ENCODE measurements at places on chromosomes 11 and 22.

GRCh38 chr11:97977726-97978125 lies 1043.0 kb upstream of the CNTN5 start:
- DNase-seq: no peak

DNA sequence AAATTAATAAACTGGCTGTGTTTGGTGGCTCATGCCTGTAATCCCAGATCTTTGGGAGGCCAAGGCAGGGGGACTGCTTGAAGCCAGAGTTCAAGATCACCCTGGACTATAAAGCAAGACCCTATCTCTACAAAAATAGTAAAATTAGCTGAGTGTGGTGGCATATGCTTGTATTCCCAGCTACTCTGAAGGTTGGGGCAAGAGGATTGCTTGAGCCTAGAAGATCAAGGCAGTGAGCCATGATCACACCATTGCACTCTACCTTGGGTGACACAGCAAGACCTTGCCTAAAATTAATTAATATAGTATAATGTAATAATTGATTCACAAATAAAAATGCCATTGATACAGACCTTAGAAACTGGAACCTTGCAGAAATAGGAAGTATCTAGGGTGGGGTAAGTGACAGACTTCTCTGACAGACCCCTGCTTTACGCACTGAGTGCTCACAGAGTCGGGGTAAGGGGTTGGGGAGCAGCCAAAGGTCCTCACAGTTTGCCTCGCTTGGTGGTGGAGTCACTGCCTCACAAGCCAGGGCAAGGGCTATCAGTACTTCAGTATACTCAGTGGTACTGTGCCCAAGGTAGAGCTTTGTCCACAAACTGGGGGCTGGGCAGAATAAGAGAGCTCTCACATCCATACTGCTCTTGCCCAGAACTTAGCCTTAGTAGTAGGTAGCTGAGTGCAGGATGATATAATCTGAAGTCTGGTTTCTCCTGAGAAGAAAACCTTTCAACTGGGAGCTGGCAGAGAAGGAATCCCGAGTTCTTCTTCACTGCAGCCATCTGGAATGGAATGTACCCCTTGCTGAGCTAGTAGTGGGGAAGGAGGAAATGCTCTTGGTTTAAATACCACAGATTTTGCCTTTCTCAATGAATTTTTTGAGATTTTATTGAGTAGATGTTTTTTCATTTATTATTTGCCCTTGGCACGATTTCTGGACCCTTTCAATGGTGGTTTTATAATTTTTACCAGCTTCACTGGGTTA lies 65.5 kb downstream of the EMSY start:
- DNase-seq: no peak

DNA sequence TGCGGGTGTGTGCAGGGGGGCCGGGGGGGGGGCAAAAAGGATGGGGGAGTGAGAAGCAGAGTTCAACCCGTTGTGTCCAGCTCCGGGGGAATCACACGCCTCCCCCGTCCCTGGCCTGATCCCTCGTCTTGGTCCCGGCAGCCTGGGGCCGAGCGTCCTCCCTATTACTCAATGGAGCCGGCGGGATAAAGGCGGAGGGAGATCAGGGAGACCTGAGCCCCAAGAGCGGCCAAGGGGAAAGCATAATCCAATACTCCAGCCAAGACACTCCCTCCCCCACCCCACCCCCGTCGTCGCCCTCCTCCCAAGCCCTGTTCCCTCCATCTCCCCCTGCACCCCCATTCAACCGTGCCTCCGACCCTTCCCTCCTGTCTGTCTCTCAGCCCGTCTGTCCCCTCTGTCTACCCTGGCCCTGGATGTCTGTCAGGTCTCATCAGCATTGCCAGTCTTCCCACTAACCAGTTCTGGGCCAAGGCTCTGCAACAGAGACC lies 2.6 kb downstream of the PHOX2A start:
- no peak for DNase-seq

DNA sequence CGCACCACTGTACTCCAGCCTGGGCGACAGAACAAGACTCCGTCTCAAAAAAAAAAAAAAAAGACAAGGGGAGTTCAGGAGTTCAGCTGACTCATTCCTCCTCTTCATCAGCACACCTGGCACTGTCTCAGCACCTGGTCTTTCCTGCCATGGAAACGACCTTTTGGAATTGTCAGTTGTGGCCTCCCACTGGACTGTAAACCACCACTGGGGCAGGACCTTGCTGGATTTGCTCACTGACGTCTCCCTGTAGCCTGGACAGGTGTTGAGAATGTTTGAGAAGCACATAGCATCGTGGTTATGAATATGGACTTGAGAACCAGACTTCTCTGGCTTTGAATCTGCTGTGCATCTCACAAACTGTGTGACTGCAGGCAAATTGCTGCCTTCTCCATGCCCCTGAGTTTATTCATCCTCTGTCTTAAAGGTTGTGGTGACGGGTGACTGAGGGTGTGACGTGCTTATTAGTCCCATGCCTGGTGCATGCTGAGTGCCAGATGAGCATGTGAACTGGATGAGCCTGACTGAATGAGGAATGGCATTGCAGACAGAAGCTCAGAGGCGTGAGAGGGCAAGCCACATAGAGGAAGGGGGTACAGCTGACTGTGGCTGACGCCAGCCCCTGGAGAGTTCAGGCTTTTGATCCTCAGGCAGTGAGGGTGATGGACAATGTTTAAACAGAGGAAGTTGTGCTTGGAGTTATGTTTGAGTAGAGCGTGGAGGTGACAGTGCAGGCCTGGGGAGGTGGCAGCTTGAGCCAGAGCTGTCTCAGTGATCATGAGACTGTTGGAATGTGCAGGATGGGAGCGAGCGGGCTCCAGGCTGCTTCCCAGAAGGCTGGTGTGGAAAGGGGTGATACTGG lies 12.7 kb downstream of the TOM1 start:
- DNase-seq: no peak

- no peak for DNase-seq
Observed at GRCh38 chr11:126917531-126918204, 82.9 kb downstream of the KIRREL3 start.

DNA sequence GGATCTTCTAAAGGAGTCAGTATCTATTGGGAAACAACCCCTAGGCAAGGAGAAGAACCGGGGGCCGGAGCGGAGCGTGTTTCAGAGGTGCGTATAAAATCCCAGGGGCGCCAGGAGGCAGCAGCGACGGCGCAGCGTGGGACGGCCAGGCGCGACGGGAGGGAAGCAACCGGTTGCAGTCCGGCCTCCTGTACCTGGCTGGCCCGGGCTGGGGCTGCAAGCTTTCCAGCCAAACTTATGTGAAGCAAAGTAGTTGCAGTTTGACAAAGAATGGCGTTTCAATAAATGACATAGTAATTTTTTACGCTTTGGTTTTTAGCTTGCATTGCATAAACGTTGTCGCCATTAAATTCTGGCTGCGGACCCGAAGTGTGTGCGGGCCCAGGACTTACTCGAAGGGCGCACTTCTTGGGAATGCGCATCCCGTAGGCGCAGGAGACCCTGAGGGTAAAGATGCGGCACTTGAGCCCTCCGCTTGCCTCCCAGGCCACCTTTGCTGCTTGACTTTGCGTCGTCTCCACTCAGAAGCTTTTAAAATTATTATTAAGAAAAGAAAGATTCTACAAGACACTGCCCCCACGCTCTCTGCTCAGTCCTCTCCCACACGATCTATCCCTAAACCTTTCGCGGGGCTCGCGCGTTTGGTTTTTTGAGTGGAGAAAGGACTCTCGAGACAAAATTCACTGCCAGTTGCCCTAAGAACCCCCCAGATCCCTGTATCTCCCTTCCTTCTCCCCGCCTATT lies 1.6 kb upstream of the WT1 start:
- DNase-seq: no peak

Data from cardiac septum (tissue), 1 donor.